ENCODE measurements at places on chromosomes 11 and 22.

- peak; percentile 22 for DNase-seq
Measured at GRCh38 chr11:12989428-12990161, 19.5 kb upstream of the RASSF10 start.

DNA sequence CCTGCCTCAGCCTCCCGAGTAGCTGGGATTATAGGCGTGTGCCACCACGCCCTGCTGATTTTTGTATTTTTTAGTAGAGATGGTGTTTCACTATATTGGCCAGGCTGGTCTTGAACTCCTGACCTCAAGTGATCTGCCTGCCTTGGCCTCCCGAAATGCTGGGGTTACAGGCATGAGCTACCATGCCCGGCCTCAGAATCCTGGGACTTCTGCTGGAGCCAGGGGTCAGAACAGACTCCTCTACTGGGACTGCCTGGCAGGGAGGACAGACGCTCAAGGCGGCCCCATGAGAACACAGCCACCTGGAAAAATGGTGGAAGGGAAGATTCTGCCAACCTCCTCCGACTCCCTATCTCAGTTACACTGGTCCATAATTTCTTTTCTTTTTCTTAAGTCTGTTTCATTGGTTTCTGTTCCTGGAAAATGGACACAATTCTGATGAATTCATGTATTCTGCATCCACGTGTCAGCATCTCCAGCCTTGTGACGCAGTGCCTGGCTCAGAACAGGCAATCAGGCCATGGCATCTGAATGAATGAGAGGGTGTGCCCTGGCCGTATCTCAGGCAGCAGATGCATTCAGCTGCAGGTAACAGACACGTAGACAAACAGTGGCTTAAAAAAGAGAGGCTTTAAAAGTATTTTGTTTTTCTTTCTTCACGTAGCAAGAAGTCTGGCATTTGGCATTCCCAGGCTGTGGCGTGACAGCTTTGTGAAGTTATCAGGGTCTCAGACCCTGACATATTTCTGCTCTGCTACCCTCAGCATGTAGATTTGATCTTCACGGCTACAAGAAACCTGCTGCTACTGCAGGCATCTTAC lies 4.8 kb downstream of the SMIM38 start:
- no peak for DNase-seq

GRCh38 chr11:117356126-117356890 lies 28.7 kb downstream of the CEP164 start:
- no peak for DNase-seq

DNA sequence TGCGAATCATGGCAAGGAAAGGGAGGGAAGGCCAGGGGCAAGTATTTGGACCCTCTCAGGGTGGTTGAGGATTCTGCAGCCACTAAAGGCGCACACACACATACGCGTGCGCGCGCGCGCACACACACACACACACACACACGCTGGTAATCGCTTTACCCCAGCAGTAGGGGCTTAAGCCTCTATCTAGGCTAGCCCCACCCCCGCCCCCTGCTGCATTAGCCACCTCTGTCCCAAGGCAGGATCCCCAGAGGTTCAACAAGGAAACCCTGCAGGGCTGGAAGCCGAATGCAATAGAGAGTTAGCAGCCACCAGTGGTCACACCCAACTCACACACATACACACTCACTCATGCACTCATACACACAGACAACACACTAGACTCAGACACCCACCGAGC lies 28.6 kb upstream of the ELFN2 start:
- DNase-seq = no peak

- no peak for DNase-seq
Measured at GRCh38 chr11:121656328-121657090, 203.7 kb upstream of the SORL1-AS1 start.

DNA sequence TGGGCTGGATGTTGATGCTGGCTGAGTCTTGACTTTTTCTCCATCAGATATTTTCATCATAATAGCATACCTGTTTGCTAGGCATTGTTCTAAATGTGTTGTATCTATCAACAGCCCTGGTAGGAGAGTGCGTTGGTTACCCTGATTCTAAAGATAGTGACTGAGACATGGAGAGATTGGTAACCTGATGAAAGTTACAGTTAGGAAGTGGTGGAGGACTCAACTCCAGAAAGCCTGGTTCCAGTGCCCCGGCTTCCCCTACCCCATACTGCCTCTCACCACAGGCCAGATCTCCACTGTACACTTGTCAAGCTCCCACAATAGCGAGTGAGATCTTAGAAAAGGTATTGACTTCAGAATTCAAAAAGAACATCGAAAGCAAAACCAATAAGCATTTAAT lies 22.8 kb upstream of the RELT start:
- DNase-seq = no peak

DNA sequence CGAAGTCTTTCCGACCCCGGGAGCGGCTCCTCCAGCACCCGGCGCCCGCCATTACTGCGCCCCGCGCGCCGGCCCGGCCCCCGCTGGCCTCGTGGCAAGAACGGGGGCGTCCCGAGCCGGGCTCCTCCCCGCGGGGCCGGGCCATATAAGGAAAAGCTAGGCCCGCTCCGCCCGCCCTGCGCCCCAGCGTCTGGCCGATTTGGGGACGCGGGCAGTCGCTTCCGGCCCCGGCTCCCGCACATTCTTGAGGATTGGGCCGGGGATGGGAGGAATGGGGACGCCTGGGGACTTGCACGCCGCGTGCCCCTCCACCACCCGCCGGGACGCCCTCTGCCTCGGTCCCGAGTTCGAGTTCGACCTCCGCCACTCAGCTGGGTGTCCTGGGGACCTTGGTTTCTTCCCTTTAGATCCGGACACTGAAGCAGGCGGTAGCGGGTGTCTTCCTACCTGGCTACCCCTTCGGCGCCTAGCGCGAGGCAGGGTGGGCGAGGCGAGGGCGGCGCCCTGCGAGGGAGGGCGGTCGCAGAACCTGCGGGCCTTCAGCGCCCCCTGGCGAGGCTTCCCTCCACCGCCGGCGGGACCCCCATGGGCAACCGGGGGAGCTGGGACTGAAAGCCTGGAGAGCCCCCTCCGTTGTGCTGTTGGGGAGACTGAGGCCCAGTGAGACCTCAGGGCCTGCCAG lies 3.8 kb downstream of the SMTN start:
- no peak for DNase-seq

- DNase-seq = no peak
Measured at GRCh38 chr11:64080390-64080789, 44.7 kb downstream of the FLRT1 start.

DNA sequence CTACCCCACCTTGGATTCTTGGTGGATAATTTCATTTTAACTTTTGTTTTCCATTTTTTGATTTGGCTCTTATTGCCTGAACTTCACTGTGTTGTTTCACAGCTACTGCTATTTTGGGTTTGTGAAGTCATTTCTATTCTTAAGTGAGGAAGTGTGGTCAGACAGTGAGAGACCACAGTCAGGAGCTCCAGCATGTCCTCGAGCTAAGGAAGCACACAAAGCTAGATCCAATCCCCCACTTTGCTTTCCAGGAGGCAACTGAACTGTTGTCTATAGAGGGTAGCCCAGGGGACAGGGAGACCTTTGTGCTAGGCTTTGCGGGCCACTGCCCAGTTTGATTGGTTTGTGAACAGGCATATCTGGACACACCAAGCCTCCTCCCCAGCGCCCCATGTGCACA lies 251.8 kb upstream of the KIRREL3 start:
- no peak for DNase-seq

DNA sequence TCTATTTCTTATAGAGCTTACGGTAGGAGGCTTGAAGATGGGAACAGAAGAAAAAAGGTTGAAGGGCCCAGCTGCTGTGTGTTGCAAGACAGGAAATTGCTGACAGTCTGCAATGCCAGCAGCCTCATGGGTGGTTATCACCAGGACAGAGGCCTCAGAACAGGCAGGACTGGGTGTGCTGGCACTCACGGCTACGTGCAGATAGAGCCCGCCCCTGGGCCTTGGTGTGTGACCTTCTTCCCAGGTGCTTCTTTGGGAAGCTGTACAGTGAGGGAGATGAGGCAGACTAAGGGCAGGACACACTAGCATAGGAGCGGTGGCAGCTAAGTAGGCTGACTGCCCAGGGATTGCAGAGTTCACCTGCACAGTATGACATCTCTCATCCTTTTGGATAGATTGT lies 12.6 kb downstream of the PRAME start:
- DNase-seq = no peak

DNA sequence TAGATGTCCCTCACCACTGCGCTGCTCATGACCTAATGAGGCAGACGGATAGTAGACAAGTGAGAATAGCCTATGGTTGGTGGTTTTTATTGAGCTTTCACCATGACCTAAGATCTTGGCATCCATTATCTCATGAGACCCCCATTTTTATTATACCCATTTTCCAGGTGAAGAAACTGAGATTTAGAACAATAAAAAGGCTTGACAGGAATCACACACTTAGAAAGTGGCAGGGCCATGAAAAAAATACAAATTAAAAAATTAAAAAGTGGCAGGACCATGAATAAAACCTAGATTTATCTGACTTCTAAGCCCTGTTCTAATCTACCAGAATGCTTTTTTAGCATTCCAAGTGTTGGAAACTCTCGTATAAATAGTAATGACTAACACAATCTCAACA lies 1.1 kb downstream of the LRRC55 start:
- DNase-seq = no peak

All from DMS79 (cell line).